Muscle of back (tissue), 13 donors: ENCODE measurements at places on chromosomes 1 and 21.
A peak's percentile ranks its signal among the peaks of the same experiment; 100 is the strongest.

DNA sequence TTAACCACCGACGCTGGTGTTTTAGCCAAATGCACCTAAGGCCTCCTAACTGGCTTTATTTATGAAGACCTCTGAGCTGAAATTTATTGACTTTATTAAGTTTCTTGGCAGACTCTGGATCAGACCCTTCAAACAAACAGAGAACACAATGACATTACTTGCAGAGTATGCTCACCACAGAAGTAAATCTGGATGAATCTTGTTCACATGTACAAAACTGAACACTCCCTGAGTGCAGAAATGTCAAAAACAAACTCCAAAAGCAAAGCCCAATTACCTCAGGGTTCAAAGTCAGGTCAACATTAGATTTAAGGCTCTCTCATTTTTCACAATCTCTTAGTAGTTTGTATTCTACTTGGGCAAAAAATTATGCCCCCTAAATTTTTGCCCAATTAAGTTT is 218.6 kb downstream of the SLC45A1 start:
- DNase-seq, result no peak

DNA sequence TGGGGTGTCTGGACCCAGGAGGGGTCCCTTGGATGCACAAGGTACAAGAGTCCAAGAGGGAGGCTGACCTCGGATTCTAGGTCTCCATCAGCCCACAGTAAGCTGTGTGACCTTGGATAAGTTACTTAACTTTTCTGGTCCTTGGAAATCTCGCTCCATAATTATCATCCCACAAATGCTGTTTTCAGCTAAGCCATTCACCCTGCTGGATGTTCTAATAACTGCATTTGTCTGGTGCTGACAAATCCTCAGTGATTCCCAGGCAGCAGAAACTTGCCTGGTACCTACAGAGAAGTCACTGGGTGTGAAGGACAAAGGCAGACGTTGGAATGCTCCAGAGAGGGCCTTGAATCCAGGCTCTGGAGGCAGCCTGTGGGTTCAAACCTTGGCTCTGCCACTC is 89.7 kb downstream of the IGSF21 start:
- DNase-seq, result no peak

- no peak for DNase-seq
These were observed 21.8 kb downstream of the H6PD start for GRCh38 chr1:9256332-9256731.

DNA sequence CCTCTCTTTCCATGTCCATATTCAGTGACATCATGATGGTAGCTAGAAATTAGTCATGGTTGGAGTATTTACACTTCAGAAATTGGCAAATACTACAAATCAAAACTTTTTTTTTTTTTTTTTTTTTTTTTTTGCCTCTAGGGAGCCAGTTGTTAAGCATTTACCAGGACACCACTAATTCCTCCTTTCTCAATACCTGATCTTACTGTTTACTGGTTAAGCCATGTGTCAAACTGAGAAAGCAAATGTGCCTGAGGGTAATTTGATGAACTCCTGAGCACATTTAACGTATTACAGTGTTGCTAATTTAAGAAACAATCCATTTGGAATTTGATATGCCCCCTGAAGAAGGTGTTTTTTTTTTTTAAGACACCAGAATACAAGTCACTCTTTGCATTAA is 94.4 kb downstream of the DNM3 start:
- no peak for DNase-seq

DNA sequence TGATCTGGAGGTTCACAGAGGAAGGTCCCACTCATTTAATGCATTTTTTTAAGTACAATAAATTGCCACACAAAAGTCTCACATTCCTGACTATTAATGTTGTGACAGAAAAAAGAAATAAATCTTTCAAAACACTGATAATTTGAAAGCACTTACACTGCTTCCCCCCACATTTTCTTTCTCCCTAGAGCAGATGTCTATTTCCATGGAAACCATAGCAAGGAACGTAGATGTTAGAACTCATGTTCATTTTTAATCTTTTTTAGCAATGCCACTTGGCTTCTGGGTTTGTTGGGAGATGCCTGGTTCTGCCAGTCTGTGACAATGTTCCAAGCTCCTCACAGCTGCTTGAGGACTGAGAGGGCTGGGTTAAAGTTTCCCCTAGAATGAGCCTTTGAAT is 1.9 kb upstream of the STMN1 start:
- DNase-seq, result no peak

DNA sequence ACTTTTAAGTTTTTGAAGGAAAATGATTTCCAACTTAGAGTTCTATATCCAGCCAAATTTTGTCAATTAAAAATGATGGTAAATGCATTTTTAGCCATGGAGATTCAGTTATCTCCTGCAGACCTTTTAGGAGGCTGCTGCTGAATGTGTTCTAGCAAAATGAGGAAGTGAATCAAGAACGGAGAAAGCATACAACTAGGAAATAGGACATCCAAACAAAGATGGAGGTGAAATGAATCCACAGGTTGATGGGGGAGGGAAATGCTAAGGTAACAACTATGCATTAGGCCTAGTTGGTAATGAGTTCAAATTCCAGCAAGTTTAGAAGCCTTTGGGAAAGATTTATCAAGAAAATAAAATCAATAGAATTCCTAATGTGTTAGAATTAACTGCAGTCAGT is 80.5 kb downstream of the FNBP1L start:
- no peak for DNase-seq

GRCh38 chr1:247936415-247936814 is 11.7 kb downstream of the OR2AJ1 start:
- no peak for DNase-seq

- DNase-seq, result peak; percentile 28
These were observed 494.7 kb downstream of the SMYD3 start for GRCh38 chr1:246012341-246012740.

GRCh38 chr1:51948491-51948915 is 42.0 kb downstream of the RAB3B start:
- no peak for DNase-seq

GRCh38 chr1:110011527-110012041 is 22.8 kb upstream of the STRIP1 start:
- peak; percentile 27 for DNase-seq

DNA sequence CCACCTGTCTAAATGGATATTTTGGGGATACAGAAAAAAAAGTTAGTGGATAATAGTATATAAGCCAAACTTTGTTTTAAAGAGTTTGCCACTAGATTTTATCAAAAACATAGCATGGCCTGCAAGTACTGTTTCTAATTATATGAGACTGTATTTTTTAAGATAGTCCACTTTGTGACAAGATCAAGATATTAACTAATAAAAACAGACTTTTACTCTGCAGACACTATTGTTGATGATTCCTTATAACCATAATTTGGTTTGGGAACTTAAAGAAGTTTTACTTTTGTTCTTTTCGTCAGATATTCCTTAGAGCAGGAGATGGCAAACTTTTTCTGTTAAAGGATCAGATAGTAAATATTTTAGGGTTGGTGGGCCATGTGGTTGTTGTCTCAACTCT is 36.4 kb downstream of the SMG7 start:
- no peak for DNase-seq

- no peak for DNase-seq
These were observed 19.9 kb downstream of the NIBAN1 start for GRCh38 chr1:184954232-184954995.

DNA sequence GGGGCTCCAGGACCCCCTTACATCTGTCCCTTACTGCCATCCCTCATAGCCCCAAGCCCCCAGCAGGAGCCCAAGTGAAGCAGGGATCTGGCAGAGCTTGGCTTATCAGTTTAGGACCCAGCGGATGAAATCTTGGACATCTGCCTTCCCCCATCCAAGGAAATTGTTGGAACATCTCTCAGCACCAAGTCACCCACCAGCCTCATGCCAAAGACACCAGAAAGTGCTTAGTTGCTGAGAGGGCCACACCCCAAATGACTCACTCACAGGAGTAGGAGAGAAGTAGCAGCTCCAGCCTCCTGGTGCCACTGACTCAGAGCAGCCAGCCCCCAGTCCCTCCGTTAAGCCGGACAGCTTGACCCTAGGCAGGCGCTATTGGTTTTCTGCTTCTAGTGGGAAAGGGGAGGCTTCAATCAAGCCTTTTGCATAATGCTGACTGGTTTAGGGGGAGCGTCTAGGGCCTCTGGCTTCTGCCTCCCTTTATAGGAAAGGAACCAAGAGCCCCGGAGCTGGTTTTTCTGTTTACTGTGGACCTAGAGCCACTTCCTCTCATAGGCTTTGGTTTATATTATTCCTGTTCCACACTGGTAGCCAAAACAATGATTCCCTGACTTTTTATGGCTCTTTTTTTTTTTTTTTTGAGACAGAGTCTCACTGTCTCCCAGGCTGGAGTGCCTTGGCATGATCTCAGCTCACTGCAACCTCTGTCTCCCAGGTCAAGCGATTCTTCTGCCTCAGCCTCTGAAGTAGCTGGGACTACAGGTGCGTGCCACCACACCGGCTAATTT is 114.2 kb upstream of the IPO9 start:
- DNase-seq, result peak; percentile 97

GRCh38 chr1:58391056-58391455 is 155.5 kb downstream of the OMA1 start:
- DNase-seq, result no peak

DNA sequence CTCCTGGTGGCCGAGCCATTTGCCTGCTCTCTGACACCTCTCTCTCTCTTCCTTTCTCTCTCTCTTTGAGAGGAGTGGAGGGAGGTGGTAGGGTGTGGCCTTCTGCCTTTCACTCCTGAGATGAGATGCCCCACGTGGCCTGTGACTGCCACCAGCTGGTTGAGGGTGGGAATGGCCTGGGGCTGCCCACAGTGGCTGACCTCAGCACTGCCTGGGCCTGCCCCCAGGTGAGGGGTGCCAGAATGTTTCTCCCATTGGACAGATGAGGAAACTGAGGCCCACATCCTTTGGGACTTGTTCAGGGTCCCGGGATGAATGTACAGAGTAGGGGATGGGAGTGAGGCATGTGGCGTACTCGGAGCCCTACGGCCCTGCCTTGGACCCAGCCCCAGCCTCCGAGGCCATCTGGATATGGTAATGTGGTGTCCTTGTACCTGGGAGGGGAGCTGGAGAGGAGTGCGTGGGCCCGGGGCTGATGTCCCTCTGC is 12.7 kb upstream of the C1orf167 start:
- DNase-seq, result no peak

DNA sequence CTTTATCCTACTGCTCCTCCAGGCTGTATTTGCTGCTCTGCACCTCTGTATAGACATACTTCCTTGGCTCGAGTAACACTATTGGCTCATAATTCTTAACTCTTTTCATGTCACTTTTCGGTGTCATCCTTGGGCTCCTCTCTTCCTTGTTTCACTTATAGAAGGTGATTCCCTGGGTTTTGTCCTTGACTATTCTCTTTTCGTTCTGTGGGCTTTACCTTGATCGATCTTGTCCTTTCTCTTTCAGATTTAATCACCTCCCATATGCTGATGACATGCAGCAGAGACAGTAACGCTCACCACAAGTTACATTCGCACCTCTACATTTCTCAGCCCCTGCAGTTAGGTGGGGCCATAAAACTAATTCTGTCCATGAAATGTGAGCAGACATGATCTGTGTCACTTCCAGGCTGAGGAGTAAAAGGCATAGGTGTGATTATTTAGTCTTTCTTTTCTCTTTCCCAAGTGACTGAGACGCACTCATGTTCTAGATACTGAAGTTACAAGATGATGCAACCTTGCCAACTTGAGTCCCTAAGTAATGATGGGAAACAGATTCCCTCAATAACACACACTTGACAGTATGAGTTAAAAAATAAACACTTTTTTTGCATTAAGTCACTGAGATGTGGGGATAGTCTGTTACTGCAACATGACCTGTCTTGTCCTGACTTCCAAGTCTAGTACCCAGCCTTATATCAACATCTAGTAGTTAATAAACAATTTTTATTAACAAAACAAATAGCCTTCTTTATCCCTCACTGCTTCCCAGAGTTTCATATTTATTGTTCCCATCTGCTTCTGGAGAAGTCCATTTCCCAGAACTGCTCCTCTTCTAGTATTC is 49.9 kb upstream of the HAO2 start:
- no peak for DNase-seq

DNA sequence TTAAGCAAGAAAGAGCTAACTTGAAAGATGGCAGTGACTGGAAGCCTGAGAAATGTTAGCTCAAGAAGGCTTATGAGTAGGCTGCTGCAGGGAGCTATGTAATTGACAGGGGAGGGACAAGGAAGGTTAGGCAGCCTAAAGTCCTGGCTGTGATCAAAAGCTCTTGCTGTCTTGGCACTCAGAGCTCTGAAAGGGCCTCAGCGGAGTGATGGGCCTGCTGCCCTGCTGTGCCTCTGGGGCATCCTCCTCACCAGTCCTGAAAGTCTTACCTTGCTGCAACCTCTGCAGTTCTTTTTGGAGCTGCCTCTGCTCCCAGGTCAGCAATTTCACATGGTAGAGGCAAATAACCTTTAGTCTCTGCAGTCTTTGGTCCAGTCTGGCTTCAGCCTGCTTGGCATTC is 1.8 kb downstream of the CCDC190 start:
- DNase-seq, result no peak

DNA sequence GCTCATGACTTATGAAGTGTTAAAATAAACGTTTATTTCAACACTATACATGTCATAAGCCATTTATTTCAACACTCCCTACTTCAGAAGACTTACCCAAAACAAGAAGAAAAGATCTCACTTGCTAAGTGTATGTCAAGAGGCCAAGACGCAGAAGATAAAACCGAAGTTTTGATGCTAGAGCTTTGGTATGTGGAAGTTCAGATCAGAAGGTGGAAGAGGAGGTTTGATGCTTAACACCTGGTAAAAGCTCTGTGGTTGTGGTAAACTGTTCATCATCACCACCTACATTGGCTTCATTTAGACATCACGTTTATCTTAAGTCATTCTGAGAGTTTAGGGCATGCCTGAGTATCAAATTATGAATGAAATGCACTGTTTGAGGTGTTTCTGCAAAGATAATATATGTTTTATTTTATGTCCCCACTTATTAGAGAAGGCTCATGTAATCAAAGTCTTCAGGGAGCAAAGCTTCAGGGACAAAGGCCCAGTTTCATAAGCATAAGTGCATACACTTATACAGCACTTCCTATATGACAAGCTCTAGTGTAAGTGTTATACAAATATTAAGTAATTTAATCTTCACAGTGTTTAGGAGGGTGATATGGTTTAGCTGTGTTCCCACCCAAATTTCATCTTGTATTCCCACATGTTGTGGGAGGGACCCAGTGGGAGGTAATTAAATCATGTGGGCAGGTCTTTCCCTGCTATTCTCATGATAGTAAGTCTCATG is 533.3 kb downstream of the PTBP2 start:
- DNase-seq, result no peak

DNA sequence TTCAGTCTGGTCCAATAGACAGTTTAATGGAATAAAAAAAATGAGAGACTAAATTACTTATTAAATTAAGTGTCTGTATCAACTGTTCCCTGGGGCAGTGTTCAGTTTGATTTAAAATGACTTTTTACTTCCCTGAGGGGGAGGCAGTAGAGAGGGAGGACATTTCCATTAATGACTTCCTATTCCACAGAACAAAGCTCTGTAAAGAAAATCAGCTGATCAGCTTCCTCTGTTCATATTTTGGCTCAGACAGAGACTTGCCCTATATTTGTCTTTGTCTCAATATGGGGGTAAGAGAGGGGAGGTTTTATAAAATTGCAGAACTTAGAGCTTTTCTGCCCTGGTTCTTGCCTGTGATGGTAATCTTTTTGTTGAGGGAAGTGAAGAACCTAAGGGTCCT is 8.4 kb downstream of the CFAP126 start:
- DNase-seq, result no peak

GRCh38 chr1:107003972-107004371 is 52.5 kb upstream of the PRMT6 start:
- DNase-seq, result no peak

GRCh38 chr1:97570691-97571090 is 350.1 kb downstream of the DPYD start:
- DNase-seq, result no peak
